ENCODE measurements at places on chromosomes 3 and 15. TPM values are rescaled to one million over a fixed set of nuclear protein-coding genes. Genes with fewer than 3 reads are reported as not detected.

GABRR3 gene
- not detected for total RNA-seq

SERINC4 gene
- total RNA-seq, result 0.32 TPM

SPCS1 gene
- total RNA-seq, result 64.5 TPM

ALG1L2 gene
- total RNA-seq, result 8.4 TPM

ELL3 gene
- total RNA-seq, result 90.0 TPM
